ENCODE measurements at places on chromosomes 4 and X. TPM values are rescaled to one million over a fixed set of nuclear protein-coding genes. Genes with fewer than 3 reads are reported as not detected.

AFM gene
- total RNA-seq = not detected

CHRNA9 gene
- not detected for total RNA-seq

POF1B gene
- total RNA-seq = not detected

S100P gene
- not detected for total RNA-seq

Data from activated naive CD4-positive, alpha-beta T cell treated with anti-CD3 and anti-CD28 coated beads, Interleukin-2, amount 50 U/mL, for 72 hours (primary cell).